ENCODE measurements at places on chromosomes 1 and 21. TPM values are rescaled to one million over a fixed set of nuclear protein-coding genes. Genes with fewer than 3 reads are reported as not detected.
A peak's percentile ranks its signal among the peaks of the same experiment; 100 is the strongest.

GRCh38 chr1:111909030-111909429 lies 80.4 kb downstream of the KCND3 start:
- no peak for DNase-seq

DNA sequence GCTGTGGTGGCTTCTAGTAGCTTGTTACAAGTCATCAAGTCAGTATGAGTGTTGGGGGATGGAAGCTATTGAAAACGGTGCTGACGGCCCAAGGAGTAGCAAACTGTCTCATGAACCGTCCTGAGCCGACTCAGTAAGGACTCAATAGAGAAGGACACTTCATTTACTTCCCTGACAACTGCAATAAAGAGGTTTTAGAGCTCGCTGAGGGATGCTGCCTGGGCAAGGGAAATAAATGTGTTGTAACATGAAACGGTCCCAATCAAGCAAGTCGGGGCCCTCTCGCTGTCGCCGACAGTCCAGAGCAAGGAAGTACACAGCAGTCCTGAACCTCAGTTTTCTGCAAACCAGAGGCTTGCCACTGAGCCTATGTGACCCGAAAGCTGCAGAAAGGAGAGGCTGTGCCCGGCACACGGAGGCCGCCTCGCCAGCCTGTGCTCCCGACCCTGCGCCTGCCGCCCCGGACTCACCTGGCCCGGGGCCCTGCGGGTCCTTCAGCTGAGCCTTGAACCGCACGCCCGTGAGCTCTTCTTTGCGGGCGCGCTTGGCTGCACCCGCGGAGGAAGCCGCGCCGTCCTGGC lies 423 bp downstream of the URB1 start:
- peak; percentile 23 for DNase-seq

Gene AADACL3
- not detected for total RNA-seq

Gene PIK3C2B
- 10.7 TPM for total RNA-seq
